Activated CD4-positive, alpha-beta T cell treated with anti-CD3 and anti-CD28 coated beads for 36 hours (primary cell): ENCODE measurements at places on chromosomes 5 and 9. TPM values are rescaled to one million over a fixed set of nuclear protein-coding genes. Genes with fewer than 3 reads are reported as not detected.

IL4 gene
- total RNA-seq = 0.77 TPM

NANS gene
- total RNA-seq = 47.7 TPM

NAA35 gene
- 25.8 TPM for total RNA-seq

PRRC2B gene
- 184 TPM for total RNA-seq

CDC25C gene
- total RNA-seq = 15.9 TPM

PITX1 gene
- total RNA-seq = 0.18 TPM

NPR2 gene
- total RNA-seq = 9.3 TPM

SLC23A1 gene
- 0.53 TPM for total RNA-seq
